ENCODE measurements at places on chromosomes 12 and 14.

DNA sequence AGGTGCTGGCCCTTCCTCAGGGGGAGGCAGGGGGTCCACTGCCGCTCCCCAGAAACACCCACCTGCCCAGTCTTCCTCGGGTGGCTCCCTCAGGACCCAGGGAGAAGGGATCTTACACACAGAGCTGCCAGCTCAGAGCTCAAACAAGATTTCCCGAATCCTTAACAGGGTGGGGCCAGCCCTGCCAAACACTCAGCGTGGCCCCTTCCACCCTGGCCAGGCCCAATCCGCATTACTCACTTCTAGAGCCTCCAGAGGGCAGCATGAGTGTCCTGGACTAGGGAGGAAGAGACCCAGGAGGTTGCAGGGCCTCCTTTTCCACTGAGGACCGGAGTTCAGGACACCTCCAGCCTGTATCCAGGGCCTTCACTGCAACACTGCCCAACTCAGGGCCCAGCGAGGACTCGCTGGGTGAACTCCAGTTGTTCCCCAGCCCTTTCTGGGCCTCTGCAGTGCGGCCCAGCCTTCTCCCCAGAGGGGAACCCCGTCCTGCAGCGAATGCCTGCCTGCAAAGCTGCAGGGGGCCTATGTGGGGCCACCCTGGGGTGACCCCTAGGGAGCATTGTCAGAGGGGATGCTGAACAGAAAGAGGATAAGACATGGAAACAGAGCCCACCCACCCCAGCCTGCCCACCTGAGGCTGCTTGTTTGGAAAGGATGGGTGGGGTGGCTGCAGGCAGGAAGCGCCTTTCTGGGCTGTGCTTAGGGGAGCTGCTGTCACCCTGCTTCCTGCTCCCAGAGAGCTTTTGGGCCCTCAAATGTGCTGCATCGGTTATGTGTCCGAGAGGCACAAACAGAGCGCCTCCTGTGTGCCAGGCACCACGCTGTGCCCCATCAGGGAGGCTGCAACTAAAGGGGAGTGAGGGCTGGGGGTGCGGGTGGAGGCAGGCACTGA is 43.8 kb downstream of the CCNK start:
- H3K4me3 ChIP-seq: no peak overlapping the region
- H3K36me3 ChIP-seq: peaks cover 15% of the 10 kb centered on the region
- H3K27ac ChIP-seq: no peak overlapping the region
- DNase-seq: no peak
- peaks cover 10% of the 10 kb centered on the region for H3K4me1 ChIP-seq

DNA sequence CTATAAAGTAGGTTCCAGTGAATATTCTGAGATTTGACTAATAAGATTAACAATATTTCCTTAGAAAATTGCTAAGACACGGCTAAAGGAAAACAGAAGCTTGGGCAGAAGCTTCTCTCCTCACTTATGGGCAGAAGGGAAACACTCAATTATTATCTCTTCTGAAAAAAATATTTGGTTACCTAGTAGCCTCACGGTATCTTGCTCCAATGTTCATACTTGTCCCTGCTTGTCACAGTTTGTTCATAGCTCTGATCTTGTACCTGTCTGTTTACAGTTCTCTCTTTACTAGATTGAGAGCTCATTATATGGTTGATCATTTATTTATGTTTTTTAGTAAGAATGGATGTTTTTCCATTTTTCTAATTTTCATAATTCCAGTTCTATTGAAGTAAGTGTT is 458.0 kb upstream of the ATP2B1 start:
- no peak overlapping the region for H3K4me3 ChIP-seq
- no peaks in the 10 kb centered on the region for H3K27me3 ChIP-seq
- H3K27ac ChIP-seq: no peak overlapping the region
- H3K36me3 ChIP-seq: no peaks in the 10 kb centered on the region
- H3K4me1 ChIP-seq: no peaks in the 10 kb centered on the region

GRCh38 chr14:91254461-91254860 is 10.0 kb upstream of the GPR68 start:
- peaks cover 52% of the 10 kb centered on the region for H3K36me3 ChIP-seq
- peak overlapping the region; percentile 84 for H3K4me3 ChIP-seq
- H3K4me1 ChIP-seq: peaks cover 60% of the 10 kb centered on the region
- no peaks in the 10 kb centered on the region for H3K27me3 ChIP-seq
- H3K27ac ChIP-seq: peak overlapping the region; percentile 90

DNA sequence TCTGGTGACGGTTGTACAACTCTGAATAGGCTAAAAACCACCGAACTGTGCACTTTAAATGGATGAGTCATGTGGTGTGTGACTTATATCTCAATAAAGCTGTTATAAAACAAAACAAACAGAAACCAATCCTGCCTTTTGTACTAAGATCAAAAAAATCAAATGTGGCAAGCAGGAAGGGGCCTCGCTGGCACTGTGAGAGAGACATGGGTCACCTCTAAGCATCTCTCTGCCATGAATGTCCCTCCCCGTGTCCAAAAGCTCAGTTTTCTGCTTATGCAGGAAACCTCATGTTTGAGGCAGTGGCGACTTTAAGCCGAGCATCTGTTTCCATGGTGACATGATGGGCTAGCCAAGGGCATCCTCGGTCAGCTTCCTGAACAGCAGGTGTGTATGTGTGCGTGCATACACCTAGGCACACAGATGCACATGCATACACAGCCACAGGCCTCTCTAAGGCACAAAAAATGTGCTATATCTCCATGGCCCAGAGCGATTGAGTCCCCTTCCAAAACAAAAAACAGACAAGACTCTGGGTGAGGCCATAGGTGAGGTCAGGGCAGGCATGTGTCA is 44.4 kb downstream of the ARL6IP4 start:
- no peak overlapping the region for H3K27ac ChIP-seq
- H3K27me3 ChIP-seq: no peaks in the 10 kb centered on the region
- peaks cover 7% of the 10 kb centered on the region for H3K4me1 ChIP-seq

GRCh38 chr12:131444220-131445164 is 266.4 kb upstream of the SFSWAP start:
- no peak overlapping the region for H3K27ac ChIP-seq
- H3K4me1 ChIP-seq: no peaks in the 10 kb centered on the region
- no peaks in the 10 kb centered on the region for H3K27me3 ChIP-seq
- H3K36me3 ChIP-seq: peaks cover 4% of the 10 kb centered on the region

- H3K4me1 ChIP-seq: no peaks in the 10 kb centered on the region
- DNase-seq: no peak
- H3K27me3 ChIP-seq: no peaks in the 10 kb centered on the region
- no peak overlapping the region for H3K4me3 ChIP-seq
Observed at GRCh38 chr12:99213047-99213446, 434.5 kb upstream of the GARIN6 start.

DNA sequence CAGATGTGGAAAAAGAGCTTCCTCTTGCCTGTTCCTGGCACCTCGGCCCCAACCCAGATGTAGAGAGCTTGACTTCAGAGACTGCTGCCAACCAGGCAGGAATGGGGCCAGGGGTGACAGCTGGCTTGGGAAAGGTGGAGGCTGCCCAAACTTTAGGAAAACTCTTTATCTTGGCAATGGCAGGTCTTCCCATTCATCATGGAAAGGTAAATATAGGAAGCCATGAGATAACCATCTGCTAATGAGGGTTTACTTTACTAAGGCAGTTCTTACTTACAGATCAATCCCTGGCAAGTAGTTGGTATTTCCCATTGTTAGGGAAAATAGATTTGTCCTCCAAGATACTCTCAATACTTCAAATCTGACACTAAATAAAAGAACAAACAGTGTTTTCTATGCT is 143.1 kb upstream of the NUDT4 start:
- H3K4me3 ChIP-seq: no peak overlapping the region
- no peak overlapping the region for H3K27ac ChIP-seq
- H3K36me3 ChIP-seq: peaks cover 4% of the 10 kb centered on the region

DNA sequence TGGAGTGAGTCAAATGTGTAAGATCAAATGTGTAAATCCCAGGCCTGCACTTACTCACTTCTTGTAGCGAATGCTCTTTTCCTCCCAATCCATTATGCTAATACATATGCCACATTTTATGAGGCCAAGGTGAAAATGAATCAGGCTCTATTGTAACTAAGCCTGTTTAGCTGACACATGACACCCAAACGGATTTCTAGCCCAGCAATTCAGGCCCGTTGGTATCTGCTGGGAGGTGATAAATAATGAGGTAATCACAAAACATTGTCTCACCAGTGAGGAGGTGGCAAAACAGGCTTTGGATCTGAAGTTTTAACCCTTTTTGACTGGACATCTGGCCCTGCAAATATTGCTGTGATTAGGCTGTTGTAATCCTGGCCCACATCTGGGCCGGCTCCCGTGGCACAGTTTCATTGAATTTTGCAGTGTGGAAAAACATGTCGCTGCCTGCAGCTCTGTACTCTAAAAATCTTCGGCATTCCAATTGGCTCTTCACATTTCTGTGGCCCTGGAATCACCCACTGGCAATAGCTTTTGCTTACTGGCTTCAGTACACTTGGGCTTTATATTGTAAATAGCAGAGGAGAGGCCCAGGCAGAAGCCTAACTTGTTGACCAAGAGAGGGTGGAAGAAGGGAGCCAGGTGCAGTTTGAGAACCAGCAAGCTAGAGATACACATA is 106.1 kb downstream of the PAX9 start:
- H3K27ac ChIP-seq: no peak overlapping the region
- H3K27me3 ChIP-seq: no peaks in the 10 kb centered on the region
- no peaks in the 10 kb centered on the region for H3K36me3 ChIP-seq
- H3K4me3 ChIP-seq: no peak overlapping the region

DNA sequence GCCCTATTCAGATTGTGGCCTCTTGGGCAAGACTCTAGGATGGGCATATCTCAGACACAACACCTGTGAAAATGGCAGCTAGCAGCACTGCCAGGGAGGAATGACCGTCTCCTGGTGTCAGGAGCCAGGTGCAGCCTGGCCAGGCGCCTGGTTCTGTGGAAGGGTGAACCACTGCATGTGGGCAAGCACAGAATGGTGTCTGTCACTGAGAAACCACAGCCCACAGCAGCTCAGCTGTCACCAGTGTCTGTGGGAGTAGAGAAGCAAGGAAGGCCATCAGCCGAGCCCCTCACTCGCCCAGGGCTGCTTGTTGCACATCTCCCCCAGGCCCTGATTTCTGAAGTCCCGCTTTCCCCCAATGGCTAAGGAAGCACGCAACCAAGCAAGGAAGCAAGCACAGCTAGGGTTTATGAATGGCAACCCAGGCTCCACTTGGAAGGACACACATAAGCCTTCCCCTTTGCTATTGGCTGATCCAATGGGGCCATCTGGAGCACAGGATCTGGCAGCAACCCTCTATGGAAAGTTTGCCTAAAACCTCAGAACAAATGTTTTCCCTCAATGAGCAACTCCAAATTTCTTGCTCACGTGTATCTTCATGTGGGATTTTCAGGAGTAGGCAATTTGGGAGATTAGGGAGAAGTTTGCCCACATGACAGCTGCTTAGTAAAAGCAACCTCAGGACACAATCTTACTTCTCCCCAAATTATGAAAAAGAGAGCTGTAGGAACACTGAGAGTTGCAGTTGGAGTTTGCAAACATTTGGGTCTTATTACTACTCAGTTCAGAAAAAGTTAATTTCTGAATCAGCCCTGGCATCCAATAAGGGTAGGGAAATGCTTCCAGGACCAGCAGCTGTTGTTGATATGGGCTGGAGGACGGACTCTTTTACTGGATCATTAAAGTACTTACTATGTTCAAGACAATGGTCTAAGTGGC is 44.7 kb downstream of the GPHB5 start:
- no peak overlapping the region for H3K27ac ChIP-seq
- no peak for DNase-seq
- peaks cover 12% of the 10 kb centered on the region for H3K27me3 ChIP-seq
- H3K4me1 ChIP-seq: no peaks in the 10 kb centered on the region
- no peak overlapping the region for H3K4me3 ChIP-seq
- no peaks in the 10 kb centered on the region for H3K36me3 ChIP-seq

DNA sequence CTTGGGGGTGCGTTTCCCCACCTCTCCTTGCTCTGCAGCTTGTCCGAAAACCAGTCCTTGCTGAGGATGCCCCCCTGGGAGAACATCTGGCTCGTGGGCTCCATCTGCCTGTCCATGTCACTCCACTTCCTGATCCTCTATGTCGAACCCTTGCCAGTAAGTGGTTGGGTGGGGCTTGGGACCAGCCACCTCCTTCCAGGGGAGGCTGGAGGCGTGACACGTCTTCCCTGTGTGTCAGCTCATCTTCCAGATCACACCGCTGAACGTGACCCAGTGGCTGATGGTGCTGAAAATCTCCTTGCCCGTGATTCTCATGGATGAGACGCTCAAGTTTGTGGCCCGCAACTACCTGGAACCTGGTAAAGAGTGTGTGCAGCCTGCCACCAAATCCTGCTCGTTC is 57.5 kb downstream of the ANAPC7 start:
- peaks cover 80% of the 10 kb centered on the region for H3K36me3 ChIP-seq
- peak overlapping the region; percentile 44 for H3K27ac ChIP-seq
- H3K4me3 ChIP-seq: no peak overlapping the region
- no peaks in the 10 kb centered on the region for H3K27me3 ChIP-seq
- DNase-seq: no peak
- H3K4me1 ChIP-seq: peaks cover 6% of the 10 kb centered on the region

DNA sequence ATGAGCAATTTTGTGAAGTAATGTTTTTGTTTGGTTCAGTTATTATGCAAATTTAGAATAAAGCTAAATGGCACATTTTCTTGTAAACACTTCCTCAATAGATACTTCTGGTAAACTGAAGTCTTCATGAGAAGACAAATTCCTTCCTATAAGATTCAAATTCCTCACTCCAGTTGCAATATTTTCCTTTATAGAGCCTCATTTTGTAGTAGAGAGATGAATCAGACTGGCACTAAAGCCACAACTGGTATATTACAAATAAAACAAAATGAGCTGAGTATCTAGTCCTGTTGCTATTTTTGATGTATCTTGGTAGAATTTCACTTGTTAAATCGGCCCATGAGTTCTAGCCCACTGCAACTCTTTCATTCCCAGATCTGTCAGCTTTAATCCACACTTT is 5.5 kb downstream of the LGR5 start:
- peaks cover 7% of the 10 kb centered on the region for H3K4me1 ChIP-seq
- H3K4me3 ChIP-seq: no peak overlapping the region
- no peak overlapping the region for H3K27ac ChIP-seq
- DNase-seq: no peak

- DNase-seq: no peak
- peaks cover 54% of the 10 kb centered on the region for H3K36me3 ChIP-seq
- peak overlapping the region; percentile 96 for H3K27ac ChIP-seq
- no peaks in the 10 kb centered on the region for H3K27me3 ChIP-seq
Observed at GRCh38 chr14:73742520-73743238, 28.5 kb upstream of the PNMA1 start.

DNA sequence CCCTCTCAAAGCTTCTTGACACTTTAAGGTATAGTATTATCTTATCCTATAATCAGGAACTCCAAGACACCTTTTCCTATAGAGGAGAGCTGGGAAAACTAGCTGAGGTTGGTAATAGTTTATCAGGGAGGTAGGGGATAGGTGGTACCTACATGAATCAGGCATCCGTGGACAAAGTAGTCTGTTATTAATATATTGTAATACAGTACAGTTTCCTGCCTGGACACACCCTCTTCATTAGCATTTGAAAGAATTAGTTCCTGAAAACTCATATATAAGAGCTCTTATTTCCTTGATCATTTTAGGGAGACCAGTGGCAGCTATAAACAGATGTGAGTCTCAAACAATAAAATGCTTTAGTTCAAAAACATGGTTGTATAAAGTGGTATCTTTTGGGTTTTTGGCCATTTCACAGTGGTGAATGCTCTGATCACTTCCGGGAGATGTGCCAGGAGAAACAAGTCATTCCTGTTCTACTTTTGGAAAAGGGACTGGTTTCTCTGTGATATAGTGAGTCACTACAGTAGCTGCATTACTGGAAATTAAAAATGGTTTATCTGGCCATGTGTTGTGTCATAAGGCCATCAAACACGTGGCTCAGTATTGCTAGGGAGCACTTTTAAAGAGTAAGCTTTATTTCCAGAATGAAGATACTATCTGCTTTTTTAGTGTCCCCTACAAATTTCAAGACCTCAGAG is 98.1 kb downstream of the KLRB1 start:
- DNase-seq: no peak
- H3K36me3 ChIP-seq: no peaks in the 10 kb centered on the region
- no peak overlapping the region for H3K27ac ChIP-seq
- H3K27me3 ChIP-seq: no peaks in the 10 kb centered on the region

GRCh38 chr12:24839268-24839791 is 109.6 kb downstream of the BCAT1 start:
- peak overlapping the region; percentile 11 for H3K4me3 ChIP-seq
- H3K36me3 ChIP-seq: no peaks in the 10 kb centered on the region
- H3K27ac ChIP-seq: no peak overlapping the region
- H3K4me1 ChIP-seq: peaks cover 17% of the 10 kb centered on the region
